ENCODE measurements at places on chromosomes 4 and X.

- no peak for DNase-seq
These were observed 30.6 kb downstream of the HSD17B11 start for GRCh38 chr4:87360338-87360935.

DNA sequence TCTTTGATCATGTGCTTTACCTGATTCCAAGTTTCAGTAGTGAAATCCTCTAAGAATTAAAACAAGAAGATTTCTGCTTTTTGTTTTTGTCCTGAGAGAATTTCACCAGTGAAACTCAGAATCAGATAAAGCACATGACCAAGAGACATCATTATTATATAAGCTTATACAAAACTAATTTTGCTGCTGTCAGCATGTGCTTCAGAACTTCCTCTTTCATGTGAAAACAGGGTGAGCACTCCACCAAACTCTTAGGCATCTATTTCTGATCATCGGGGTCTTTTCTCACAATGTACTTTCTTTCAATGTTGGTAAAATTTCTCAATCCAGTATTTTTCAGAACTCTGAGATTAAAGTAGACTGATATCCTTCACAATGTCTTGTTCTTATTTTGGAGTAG, 152.1 kb downstream of the SLC39A8 start:
- DNase-seq = no peak

- DNase-seq = no peak
These were observed 555.1 kb upstream of the FRG1 start for GRCh38 chr4:189385579-189385978.

- no peak for DNase-seq
These were observed 98.3 kb upstream of the MAOA start for GRCh38 chrX:43557792-43558191.
